ENCODE measurements at places on chromosomes 5 and 9.

DNA sequence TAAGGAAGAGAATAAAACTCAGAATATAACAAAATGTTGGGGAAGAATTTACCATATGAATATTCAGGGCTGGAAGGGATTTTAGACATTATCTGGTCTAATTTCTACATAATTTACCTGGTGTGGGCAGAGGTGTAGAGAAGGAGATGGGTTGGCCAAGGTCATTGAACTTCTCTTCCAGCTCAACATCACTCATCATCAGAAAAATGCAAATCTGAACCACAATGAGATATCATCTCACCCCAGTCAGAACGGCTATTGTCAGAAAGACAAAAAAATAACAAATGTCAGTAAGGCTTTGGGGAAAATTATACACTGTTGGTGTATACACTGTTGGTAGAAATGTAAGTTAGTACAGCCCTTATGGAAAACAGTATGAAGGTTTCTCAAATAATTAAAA is 121.7 kb downstream of the PTTG1 start:
- no peak for DNase-seq

GRCh38 chr9:110440796-110441195 is 103.1 kb upstream of the TXNDC8 start:
- no peak for DNase-seq

DNA sequence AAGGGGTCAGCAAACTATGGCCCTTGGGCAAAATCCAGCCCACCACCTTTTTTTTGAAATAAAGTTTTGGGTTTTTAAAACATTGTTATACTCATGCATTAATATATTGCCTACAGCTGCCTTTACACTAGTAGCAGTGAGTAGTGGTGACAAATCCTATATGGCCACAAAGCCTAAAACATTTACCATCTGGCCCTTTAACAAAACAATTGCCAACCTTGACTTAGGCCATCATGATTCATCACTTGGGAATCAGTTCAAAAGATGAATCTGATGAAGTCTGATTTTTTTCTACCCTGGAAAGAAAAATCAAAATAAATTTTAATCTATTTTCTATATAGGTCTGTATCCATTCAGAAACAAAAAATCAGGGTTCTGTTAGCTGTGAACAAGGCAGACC is 484.9 kb downstream of the BNC2 start:
- no peak for DNase-seq

GRCh38 chr9:129379181-129379836 is 201.2 kb upstream of the IER5L start:
- no peak for DNase-seq

DNA sequence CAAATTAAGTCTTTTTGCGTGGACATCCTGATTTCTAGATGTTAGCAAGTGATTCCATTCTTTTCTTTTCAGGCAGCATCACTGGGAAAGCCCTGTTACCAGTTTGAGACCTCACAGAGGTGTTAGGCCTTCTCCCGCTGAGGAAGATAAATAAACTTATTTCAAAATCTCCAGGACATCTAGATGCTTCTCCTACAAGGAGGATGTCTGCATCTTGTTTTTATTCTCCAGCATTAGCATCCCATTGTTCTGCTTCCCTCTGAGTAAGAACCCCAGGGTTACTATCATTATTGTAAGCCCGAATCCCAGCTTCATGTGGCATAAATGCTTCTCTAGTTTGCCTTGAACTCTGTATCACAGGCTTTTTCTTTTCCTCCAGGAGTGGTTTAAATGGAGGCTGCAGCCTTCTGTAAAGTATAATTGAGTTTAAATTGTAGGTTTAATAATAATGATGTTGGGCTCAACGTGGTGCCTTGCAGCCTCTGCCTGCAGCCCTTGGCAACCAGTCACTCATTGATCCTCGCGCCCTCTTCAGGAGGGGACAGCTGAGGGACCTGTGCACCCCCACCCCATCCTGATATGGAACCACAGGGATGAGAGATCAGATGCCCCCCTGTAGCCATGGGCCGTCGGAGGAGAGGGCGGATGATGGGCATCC is 114.9 kb downstream of the PDZD2 start:
- no peak for DNase-seq

- DNase-seq = no peak
Observed at GRCh38 chr9:4594994-4595393, 67.1 kb upstream of the PLPP6 start.

GRCh38 chr5:98454904-98455303 is 318.6 kb upstream of the RGMB start:
- no peak for DNase-seq

GRCh38 chr9:94860678-94861588 is 134.4 kb downstream of the AOPEP start:
- DNase-seq = peak; percentile 68

GRCh38 chr9:3746296-3747275 is 220.8 kb upstream of the RFX3 start:
- no peak for DNase-seq

- DNase-seq = no peak
Observed at GRCh38 chr9:105438141-105438806, 9.6 kb upstream of the FSD1L start.
